ENCODE measurements at places on chromosomes 3 and 15.
A peak's percentile ranks its signal among the peaks of the same experiment; 100 is the strongest.

- no peak for DNase-seq
Measured at GRCh38 chr3:43260412-43260811, 25.9 kb upstream of the SNRK start.

DNA sequence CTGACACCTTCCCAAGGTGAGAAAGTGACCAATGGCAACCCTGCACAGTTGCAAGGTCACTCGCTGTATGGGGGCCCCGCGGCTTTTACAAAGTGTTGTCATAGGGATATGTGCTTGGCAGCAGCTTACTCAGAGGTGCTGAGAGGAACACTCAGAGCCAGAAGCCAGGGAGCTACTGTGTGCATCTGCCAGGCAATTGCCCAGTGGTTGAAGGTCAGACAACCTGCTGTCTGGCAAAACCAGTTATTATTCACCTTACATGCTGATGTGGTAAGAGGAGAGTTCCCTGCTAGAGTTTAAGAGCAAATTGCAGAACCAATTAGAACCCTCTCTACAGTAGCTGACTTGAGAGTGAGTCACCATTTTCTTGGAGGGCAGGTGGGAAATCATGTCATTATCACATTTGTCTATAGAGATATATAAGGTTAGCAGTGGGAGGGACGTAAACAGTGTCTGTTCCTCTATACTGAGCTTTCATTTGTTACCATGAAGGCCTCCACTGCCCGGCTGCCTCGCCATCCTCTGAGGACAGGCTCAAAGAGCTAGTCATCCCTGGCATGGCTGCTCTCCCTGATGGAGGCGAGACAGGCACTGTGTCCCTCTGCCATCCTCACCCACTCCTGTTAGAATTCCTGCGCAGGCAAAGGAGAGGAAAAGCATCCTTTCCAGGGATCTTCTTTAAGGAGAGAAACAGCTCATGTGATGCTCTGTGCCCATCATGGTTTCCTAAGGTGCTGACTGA is 274.4 kb downstream of the PLCL2 start:
- DNase-seq: no peak

GRCh38 chr3:8931342-8931741 is 31.9 kb downstream of the RAD18 start:
- DNase-seq: no peak

DNA sequence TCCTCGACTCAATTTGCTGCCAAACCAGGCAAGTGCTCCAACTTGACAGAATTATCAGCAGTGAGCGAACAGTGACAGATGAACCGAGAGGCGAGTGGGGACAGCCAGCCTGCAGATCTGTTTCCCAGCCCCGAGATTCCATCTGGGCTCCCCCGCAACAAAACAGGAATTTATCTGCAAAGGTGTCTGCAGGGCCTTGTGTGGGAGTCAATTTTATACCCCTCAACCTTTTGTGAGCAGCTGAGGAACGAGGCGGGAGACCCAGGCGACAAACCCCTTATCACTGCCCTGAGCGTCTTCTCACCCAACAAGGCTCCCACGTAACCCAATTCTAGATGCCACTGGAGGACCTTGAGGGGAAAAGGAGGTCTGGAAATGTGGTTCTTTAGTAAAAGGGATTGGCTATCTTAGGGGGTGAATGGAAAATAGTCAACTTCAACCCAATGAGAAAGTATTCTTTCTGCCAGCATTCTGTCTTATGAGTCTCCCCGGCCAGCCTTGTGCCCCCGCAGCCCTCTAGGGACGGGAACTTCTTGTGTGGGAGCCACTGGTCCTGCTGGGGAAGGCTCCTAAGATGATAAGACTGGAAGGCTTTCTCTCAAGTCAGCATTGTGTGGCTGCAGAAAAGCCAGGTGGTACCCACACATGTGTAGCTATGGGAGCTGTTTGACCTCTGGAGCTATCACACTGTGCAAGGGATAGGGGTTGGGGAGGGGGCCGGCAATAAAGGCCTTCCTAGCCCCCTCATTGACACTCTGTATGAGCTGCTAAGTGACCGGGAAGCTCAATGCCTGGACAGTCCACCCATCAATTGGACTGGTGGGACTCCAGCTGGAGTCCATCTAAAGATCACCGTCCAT is 527.9 kb downstream of the SHQ1 start:
- no peak for DNase-seq

- DNase-seq: no peak
Measured at GRCh38 chr3:8816106-8816505, 46.7 kb upstream of the OXTR start.

DNA sequence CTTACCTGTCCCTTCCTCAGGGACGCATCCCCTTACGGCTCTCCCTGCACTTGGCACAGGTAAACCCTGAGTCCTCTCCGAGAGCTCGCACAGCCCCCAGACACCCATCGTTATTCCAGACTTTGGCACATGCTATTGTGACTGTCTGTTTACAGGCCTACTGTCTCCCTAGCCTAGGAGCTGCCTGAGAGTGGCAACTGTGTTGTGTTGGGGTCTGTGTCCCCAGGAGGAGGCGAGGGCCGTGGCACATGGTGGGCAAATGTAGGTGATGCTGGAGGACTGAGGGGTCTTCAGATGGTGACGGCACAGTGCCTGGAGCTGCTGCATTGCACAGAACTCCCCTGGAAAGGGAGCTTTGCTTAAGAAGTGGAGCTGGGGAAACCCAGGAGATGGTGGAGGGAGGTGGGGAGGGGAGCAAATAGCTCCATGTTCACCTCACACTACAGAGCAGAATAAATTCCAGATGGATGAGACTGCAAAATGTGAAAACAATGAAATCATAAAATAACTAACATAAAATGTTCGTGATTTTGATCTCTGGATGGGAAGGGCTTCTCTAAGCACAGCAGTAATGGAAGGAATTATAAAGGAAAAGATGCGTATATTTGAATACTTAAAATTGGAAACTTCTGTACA is 96.5 kb downstream of the SMAD6 start:
- no peak for DNase-seq

DNA sequence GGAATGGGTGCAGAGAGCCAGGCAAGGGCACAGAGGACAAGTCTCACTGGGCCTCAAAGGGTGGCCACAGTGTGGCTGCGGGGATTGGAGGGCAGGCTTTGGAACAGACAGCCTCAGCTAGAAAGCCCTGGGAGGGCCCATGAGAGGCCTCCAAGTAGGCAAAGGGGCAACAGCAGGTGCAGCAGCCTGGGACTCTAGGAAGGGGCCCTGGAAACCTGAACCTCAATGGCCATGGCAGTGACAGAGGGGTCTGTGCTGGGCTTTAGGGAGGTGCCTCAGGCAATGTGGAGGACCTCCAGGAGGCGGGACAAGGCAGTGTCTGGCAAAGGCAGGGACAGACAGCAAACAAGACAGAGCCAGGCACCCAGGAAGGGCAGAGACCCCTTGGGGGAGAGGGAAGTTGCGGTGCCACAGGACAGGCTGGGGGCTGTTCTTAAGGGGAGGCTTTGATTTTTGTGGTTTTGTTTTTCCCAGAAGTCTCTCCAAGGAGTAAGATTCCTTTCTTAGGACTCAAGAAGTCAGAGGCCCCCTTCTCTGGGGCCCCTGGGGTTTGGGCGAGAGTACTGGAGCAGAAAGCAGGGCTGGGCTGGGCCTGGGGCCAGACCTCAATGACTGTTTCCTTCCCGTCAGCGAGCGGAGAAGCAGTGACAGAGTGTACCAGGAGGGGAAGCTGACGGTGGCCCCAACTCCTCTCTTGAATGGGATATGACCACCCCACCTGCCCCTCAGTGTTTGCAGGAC is 9.7 kb downstream of the STOML1 start:
- DNase-seq: peak; percentile 71

- peak; percentile 32 for DNase-seq
Measured at GRCh38 chr3:45035441-45036301, 9.6 kb downstream of the CLEC3B start.

DNA sequence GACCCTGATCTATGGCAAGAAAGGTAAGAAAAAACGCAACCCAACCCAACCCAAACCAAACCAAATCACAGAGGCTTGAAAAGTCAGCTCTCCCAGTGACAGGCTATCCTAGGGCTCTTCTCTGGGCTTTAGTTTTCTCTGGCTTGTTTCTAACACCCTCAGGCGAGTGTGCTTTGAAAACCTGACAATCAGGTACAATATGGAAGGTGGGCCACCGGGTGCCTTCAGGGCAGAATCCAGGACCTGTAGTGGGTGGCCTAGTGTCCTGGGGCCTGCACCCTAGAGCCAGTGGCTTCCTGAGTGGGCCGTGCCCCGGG is 46.8 kb downstream of the BHLHE40 start:
- no peak for DNase-seq

GRCh38 chr3:48894516-48894915 is 4.2 kb downstream of the SLC25A20 start:
- no peak for DNase-seq
